ENCODE measurements at places on chromosomes 7 and 10. TPM values are rescaled to one million over a fixed set of nuclear protein-coding genes. Genes with fewer than 3 reads are reported as not detected.

DNA sequence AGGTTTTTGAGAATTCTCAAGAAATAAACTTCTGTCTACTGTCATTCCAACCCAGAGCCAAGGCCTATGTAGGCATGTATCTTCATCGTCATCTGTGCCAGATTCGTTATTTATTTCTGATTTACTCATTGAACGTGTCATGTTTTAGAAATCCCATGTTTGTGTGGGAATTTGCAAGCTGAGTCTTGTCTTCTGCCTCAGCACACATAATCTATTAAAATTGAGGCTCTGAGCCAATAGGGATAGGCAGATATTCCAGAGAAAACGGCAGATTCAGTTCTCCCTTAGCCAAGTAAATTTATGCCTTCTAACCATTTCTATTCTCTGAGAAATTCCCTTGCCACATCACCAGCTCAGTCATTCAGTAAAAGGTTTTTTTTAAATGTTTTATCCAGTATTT lies 444.6 kb downstream of the REEP3 start:
- DNase-seq = no peak

GRCh38 chr7:108296911-108297310 lies 159.3 kb downstream of the NRCAM start:
- DNase-seq = no peak

GRCh38 chr10:95845411-95845810 lies 62.4 kb upstream of the CC2D2B start:
- DNase-seq = no peak

DNA sequence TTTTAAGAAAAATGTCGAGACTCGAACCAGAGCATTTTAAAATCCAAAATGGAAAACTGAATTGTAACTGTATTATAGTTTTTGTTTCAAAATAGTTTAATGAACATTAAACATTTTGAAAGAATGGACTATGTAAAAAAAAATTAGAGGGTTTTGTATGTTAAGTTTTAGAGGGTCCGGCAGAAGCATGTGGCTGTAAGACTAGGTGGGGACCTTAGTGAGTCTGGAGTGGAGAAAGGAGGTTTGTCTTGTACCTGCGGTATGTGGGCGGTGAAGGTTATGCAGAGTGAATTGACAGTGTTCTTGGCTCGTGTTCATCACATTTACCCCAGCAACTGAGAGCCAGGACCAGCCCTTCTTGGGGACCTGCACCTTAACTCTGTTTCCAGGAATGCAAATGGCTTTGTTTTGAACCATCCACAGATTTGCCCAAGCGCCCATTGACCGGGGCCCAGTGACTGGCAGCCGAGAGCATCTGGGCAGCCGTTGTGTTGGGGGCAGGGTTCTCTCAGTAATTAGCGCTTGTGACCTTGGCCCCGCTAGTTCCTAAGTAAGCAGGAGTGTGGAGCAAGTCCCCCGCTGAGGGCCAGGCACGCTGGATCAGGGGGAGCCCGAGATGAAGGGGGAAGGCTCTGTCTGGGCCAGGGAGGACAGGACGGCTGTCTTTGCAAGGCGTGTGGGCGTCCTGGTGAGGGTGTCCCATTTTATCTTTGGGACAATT lies 1.4 kb upstream of the KLF6 start:
- DNase-seq = no peak

GRCh38 chr10:114212153-114212552 lies 26.9 kb upstream of the VWA2 start:
- no peak for DNase-seq

DNA sequence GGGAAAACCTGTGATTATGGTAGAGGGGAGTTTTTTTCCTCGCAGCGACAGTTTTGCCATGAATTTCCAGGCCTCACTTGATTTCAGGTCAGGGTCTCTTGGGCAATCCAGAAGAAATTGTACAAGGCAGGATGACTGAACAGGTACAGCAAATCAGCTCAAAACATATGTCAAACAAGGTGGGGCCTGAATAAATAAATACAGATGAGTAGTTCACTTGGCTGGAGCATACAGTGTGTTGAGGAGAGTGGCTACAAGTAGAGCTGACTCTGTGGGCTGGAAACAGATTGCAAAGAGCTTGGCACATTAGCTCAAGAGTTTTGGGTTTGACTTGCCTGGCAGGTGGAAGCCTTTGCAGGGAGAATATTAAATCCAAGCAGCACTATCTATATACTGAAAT lies 15.0 kb downstream of the GIMAP8 start:
- DNase-seq = no peak

DNA sequence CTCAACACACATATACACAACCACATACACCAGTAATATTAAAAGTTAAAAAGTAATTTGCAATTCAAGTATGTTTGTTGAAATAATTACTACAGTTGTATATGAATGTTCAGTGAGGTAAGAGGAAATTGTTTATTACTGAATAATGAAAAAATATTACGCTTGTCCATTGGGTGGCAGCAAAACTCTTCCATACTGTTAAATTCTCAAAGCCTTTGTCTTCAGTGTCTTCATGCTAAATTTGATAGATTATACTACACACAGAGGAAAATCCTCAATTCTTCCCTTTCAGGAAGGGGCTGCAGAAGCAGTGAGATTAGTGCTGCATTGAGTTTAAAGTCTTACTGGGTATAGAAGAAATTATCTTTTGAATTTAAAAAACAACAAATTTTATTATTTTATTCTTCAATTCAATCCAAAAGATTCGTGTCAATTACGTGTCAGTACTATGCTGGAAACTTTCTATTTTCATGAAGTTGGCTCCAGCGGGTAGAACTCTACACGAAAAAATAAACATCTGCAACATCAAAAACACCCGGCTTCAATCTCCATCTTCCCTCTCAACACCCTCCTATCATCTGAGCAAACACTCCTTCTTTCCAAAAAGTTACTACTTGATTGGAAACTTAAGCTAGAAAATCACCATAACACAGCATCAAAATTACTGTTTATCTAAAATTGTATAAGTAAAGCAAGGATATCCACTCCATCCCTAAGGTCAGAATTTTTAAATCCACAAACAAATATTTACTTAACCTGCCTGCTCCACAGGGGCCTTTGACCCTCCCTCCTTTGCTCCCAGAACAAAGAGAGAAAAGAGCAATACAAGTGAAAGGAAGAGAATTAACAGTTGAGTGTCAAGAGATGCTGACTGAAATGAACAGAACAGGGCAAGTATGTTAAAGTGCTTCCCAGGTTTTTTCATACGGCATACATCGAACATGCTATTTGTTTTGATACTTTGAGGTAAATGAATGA lies 37.0 kb upstream of the TES start:
- DNase-seq = peak; percentile 63

- DNase-seq = no peak
Measured at GRCh38 chr10:58574058-58574457, 61.4 kb downstream of the BICC1 start.

DNA sequence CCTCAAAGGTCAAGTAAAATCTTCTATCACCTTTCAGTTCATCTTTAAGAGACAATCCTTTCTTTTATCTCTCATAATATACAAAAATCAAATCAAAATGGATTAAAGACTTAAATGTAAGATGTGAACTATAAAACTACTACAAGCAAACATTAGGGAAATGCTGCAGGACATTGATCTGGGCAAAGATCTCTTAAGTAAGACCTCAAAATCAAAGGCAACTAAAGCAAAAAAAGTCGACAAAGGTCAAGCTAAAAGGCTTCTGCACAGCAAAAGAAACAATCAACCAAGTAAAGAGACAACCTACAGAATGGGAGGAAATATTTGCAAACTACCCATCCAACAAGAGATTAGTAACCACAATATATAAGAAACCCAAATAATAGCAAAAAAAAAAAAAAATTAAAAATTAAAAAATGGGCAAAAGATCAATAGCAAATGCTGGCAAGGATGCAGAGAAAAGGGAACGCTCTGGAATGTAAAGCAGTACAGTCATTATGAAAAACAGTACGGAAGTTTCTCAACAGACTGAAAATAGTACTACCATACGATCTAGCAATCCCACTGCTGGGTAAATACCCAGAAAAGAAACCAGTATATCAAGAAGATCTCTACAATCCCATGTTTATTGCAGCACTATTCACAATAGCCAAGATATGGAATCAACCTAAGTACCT lies 41.7 kb downstream of the TNPO3 start:
- no peak for DNase-seq

DNA sequence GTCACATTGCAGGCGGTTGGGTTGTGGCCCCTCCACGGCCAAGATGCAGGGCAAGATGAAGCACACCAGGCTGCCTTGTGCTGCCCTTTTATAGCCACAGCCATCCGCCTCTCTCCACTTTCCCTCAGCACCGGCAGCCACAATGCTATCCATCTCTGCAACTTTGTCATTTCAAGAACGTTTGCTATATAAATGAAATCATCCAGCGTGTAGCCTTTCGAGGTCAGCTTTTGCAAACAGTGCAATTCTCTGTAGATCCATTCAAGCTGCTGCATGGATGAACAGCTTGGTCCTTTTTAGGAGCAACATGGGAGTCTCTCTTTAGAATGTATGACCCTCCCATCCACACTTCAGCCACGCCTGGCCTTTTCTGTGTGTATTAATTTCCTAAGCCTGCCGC lies 6.4 kb upstream of the IL15RA start:
- no peak for DNase-seq

GRCh38 chr10:131930150-131930549 lies 29.3 kb downstream of the PPP2R2D start:
- DNase-seq = no peak

DNA sequence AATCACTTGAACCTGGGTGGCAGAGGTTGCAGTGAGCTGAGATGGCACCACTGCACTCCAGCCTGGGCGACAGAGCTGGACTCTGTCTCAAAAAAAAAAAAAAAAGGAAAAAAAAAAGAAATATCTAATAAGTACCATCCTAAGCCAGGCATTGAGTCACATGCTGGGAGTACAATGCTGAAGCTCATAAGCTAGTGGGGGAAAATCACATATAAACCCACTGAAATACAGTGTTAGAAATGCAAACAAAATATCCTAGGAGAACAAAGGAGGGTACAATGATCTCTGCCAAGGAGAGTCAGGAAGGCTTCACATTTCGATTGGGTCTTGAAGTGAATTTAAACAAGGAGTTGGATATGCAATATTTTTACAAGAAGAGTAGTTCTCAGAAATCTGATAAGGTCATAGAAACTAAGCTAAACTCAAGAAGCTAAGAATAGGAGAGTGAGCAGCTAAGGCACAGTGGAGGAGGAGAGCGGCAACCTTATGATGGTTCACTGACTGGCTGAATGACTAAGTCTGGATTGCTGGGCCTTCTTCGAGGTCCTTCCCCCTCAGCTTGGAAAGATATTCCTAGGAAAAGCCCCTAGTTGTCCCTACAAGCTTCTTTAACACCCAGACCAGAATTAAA lies 115.5 kb downstream of the PHTF2 start:
- DNase-seq = no peak

DNA sequence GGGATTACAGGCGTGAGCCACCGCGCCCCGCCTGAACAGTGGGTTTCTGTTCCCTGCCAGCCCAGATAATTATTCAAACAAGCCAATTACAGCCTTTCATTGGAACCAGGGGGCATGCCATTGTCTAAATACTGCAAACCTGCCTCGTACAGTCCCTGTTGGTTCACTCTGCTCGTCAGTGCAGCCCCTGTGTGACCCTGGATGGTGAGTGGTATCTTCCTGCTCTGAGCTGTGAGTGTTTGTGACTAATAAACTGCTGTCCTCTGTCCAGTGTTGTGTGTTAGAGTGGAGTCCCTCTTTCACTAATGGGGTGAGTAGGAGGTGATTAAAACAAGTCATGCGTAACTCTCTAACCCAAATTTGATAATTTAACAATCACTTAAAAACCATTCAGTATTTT lies 176.5 kb upstream of the FAM3C start:
- DNase-seq = no peak

DNA sequence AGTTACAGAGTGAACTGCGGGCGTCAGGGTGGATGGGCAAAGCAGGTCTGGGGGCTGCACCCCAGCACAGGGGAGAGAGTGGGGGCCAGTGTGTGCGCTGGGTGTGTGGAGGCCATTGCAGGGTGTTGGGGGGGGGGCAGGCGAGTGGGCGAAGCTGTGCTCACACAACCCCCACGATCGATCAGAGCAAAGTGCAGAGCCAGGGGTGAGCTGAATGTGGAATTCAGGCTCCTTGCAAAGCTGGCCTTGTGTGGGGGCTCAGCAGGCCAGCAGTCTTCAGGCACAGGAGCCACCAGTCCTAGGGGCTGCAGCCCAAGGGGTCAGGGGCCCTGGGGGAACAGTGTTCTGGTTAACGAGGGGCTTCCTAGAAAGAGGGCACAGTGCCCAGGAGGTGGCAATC lies 862 bp upstream of the SHH start:
- DNase-seq = no peak

GRCh38 chr10:110279407-110279986 lies 25.2 kb downstream of the SMNDC1 start:
- peak; percentile 62 for DNase-seq

DNA sequence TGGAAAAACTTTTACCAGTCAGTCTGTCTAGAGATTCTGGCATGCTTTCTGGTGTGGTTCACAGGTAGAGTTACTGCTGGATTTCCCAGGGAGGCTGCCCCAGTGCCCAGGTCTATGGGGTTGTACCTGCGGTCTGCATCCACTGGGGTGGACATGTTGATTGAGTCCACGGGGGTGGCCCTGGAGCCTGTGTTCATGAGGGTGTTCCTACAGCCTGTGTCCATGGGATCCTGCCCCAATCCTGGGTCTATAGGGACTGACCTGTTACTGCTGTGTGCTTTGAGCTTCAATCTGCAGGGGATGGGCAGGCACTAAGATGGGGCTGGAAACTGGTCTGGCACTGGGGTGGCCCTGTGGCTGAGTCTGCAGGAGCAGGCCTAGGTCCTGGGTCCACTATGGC lies 54.5 kb upstream of the PRPS1L1 start:
- DNase-seq = no peak

GRCh38 chr10:11638055-11638698 lies 26.7 kb upstream of the USP6NL start:
- DNase-seq = no peak

DNA sequence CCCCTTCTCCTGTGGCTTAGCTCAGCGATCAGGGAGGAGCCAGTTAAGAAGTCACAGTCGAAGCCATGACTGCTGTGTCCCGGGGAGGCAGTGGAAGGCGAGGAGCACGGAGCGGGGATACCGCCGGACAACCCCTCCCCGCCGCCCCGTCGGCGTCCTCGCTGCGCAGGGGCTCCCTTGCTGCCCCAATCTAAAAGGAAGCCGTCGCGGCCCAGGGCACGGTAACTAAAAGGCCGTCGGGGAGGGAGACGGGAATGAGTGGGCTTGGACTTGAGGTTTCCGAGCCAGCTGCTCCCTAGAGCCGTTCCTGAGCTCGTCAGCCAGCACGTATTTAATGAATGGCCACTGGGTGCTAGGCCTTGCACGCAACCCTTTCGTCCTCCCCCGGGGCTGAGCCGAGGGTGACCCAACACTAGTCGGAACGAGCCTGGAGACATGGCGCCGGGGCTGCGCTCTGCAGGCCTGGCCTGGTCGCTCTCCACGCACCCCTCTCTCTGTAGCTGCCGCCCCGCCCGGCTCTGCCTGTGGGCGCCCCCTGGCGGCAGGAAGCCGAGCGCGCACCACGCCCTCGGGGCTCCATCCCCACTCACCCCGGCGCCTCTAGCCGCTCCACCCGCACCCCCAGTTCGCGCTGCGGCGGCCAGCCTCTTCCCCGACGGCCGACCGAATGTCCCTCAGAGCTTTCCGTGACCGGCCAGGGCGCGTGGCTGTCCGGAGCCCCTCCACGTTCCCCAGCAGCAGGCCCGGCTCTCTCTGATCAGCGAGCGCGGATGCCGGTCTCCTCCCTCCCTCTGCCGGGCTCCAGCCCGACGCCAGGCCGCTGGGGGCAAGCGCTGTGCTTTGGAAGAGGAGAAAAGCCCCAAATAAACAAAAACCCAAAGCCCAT lies 29.3 kb upstream of the KCNK18 start:
- peak; percentile 55 for DNase-seq

- DNase-seq = no peak
Measured at GRCh38 chr7:133846203-133846945, 280.8 kb upstream of the LRGUK start.

ANKRD2 gene
- not detected for total RNA-seq

SCIN gene
- total RNA-seq = 0.39 TPM

SYCE1 gene
- not detected for total RNA-seq

MKX gene
- 0.64 TPM for total RNA-seq

PAPSS2 gene
- 4.3 TPM for total RNA-seq

Measured in Caco-2 (cell line).